ENCODE measurements at places on chromosomes 7 and 10. TPM values are rescaled to one million over a fixed set of nuclear protein-coding genes. Genes with fewer than 3 reads are reported as not detected.

PRSS37 gene
- not detected for total RNA-seq

ARMS2 gene
- not detected for total RNA-seq

SAMD9 gene
- total RNA-seq: 12.5 TPM

DNA sequence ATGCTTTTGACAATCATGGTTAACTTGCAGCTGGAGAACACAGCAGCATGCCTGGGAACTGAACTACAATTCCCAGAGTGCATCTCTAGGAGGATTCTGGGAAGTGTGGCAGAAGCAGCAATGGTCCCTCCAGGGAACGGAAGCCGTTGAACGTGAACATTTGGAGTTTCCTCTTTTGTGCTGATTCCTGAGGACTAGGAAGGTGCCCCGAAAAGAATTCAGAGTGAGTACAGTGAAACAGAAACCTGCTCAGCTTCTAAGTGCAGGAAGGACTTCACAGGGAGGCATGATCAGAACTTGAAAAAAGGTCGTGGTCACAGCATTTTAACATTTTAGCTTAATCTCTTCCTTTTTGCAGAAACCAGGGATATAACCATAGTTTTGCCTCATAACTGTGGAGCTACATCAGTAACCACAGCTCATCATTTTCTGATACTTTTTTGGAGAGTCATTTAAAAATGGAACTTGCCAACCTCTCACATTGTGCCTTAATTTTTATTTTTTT lies at the start of gene NUDT13:
Gene NUDT13, plus strand, starts transcription at position 111 of the 505 bp plus-strand sequence. CDS start 3,911 bp downstream, outside the sequence.
- peak; percentile 78 for DNase-seq

DNA sequence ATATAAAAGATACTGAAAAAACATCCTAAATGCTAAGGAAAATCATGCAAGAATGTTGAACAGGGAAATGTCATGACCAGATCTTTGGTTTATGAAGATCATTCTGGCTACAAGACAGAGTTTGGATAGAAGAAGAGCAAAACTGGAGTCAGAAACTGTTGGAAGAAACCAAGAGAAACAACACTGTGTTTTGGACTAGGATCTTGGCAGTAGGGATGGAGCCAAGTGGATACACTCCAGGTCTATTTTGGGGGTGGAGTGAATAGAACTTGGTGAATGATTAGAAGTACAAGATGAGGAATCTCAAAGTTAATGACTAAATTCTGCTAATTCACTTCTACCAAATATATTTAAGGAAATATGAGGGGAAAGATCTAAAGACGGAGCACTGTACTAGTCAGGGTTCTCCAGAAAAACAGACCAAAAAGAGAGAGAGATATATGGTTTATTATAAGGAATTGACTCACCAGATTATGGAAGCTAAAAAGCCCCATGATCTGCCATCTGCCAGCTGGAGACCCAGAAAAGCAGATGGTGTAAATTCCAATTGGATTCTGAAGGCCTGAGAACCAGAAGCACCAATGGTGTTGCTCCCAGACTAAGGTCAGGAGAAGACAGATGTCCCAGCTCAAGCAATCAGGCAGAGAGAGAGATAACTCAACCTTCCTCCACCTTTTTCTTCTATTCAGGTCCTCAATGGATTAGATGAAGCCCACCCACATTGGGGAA lies 254.9 kb downstream of the TRIL start:
- no peak for DNase-seq

DNA sequence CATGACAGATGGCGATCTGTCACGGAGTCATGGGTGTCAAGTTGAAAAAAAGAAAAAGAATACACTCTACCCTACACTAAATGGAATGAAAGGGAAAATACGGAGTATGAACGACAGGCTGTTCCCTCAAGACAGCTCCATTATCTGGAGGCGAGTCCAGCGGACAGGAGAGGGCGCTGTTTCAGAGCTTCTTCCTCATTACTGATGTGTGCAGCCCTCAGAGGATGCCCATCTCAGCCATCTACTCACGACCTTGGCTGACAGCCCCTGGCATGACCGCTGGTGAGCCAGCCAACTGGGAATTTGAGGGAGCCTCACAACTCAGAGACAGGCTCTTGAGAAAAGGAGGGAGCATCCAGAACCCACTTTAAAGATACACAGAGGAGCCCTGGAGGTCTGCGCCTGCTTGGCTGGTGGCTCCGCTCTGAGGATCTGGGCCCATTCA lies 49.6 kb upstream of the SMNDC1 start:
- DNase-seq: peak; percentile 89

DNA sequence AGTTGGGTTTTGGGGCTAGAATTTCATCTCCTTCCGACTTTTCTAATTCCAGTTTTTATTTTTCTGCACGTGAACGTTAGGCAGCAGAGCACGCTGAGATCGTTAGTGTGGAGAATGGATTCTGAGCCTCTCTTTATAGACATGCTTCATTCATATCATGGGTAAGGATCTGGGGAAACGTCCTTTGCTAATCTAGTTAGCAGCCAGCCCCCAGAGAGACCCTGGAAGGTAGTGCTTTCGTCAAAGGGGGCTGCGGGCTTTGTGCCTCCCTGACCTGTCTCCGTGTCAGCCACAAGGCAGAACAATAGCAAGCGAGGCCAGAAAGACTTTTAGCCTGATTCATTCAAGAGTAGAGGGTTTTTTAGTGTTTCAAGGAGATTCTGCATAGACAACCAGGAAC lies 196.3 kb upstream of the KLF6 start:
- no peak for DNase-seq

GRCh38 chr10:51066231-51066630 lies 8.1 kb upstream of the PRKG1 start:
- no peak for DNase-seq

- DNase-seq: no peak
Measured at GRCh38 chr7:137484326-137484725, 140.8 kb upstream of the PTN start.

- no peak for DNase-seq
Measured at GRCh38 chr10:66307826-66308225, 618.0 kb upstream of the LRRTM3 start.

DNA sequence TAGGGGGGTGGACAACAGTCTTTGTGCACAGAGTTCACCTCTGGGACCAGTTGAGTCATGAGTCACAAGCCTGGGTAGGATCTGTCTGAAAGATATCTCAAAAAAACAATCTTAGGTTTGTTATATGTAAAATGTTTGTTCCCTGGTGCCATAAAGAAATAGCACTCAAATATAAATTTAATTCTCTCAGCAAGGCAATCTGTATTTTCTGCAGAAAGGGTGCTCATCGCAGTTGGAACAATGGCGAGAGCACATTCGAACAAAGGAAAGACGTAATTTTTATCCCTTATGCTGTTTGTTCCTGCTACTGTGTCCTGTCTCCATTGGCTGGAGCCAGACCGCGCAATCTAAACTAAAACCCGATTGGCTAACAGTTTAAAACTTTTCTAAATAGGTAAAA lies 63.7 kb downstream of the GALNT11 start:
- DNase-seq: no peak

Data from lung microvascular endothelial cell (primary cell).